ENCODE measurements at places on chromosomes 7 and 10.
A peak's percentile ranks its signal among the peaks of the same experiment; 100 is the strongest.

DNA sequence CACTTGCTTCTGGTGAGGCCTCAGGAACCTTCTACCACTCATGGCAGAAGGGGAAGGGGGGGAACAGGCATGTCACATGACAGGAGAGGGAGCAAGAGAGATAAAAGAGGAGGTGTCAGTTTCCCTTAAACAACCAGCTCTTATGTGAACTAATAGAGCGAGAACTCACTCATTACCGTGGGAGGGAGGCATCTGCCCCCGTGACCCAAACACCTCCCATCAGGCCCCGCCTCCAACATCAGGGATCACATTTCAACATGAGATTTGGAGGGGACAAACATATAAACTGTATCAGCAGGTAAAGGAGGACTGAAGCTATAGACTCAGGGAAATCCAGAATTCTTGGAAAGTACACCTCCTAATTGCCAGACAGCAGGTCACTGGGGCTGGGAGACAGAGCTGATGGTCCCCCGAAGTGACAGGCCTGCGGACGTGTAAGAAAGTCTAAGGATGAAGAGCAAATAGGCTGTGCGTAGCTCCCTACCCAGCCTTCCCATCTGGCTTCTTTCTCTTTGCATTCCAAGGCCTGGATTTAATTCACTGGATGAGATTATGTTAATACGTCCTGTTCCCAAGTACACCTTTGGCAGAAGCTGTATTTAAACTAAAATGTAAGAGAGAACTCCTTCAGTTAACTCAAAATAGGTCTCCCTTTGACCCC, 186.7 kb upstream of the LYZL2 start:
- no peak for DNase-seq

GRCh38 chr10:110514848-110515247, 17.1 kb downstream of the DUSP5 start:
- no peak for DNase-seq

DNA sequence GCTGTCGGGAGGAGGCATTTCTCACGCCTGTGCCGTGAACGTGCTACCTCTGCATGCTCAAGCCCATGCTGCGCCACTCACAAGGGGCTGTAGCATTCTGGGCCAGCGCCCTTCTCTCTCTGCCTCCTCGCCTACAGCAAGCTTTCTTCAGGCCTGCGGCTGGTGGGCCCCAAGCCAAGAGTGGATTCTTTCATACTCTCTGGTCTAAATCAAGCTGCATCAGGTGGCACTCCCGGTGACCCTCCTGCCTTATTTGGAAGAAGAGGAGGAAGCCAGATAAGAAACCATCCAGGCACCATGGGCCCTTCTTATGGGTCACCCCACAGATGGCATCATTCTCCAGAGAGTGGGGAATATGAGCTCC, 86.7 kb upstream of the DUSP5 start:
- DNase-seq: peak; percentile 71

DNA sequence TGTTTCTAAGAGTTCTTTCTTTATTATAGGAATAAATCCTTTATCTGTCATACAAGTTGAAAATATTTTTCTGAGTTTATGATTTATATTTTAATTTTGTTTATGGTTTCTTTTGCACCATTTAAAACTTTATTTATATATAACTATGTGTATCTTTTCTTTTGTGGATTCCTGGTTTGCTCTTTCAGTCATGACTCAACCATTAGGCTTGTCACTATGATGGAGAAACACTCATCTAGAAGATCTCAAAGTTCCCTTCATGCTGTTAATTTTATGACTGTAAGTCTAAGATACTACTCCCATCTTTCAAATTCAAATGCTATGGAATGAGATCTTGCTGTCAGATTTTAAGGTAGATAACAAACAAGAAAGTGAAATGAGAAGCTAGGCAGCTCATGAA, 199.5 kb downstream of the INHBA start:
- DNase-seq: no peak

DNA sequence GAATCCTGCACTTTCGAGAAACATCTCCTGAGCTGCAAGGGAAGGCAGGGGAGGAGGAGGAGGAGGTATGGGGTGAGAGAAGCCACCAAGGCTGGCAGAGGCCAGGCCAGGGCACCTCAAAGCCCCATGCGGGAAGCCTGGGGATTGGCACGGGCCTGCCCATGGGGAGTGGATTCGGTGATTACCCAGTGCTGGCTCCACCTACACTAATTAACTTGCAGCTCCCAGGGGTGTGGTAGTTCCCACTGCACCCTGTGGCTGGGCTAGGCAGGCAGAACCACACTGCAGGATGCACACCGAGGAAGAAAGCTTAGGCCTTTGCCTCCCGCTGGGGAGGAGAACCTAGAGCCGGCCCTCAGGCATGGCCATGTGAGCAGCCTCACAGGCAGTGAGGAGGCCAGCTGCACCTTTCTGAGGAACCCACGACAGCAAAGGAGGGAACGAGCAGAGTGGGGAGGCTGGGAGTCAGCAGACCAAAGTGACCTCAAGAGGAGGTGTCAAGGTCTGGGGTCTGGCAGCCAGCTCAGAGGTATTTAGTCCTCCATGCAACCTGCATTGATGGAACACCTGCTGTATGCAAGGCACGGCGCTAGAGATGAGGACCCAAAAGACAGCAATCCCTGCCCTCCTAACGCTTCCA, 27.2 kb downstream of the GRID1 start:
- DNase-seq: no peak

- DNase-seq: no peak
These were observed 193.5 kb downstream of the MGMT start for GRCh38 chr10:129660569-129660968.

GRCh38 chr10:93071674-93072224, 1.9 kb upstream of the CYP26A1 start:
- no peak for DNase-seq

- no peak for DNase-seq
These were observed 27.3 kb upstream of the CABCOCO1 start for GRCh38 chr10:61635471-61635870.

GRCh38 chr7:21953781-21954180, 8.1 kb upstream of the CDCA7L start:
- DNase-seq: no peak

GRCh38 chr7:116180302-116180701, 30.0 kb upstream of the TES start:
- DNase-seq: no peak

DNA sequence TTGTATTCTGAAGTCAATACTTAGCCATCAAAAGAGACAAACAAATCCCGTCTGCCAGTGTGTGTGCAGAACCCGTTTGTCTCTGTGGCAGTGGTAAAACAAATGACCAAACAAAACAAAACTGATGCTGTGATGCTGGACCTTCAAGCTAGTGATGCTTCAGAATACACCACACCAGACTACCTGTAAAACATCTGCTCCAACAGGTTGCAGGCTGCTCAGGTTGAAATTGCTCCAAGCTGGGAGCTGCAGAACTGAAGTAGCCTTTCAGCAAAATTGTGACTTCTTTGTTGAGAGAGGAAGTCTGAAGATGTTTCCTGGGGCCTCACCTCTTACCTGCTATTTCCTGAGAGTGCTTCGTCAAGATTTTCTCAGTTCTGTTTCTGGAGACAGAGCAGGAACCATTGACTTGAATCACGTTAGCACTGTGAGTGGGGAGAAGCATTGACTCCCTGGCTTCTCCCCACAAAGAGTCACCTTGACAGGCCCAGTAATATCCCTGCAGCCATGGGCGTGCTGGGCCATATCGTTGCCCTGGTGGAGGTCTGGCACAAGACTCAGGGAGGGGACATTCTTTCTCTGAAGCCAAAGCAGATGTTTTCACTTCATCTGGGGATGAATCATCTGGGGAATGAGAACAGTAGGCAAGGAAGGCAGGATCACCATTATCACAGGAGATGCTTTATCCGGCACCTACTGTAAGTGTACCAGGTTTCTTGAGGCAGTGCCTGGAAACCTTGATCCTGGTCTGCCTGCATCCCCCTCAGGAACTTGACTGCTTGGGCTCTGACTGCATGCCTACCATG, 80.2 kb downstream of the RBM20 start:
- DNase-seq: no peak

DNA sequence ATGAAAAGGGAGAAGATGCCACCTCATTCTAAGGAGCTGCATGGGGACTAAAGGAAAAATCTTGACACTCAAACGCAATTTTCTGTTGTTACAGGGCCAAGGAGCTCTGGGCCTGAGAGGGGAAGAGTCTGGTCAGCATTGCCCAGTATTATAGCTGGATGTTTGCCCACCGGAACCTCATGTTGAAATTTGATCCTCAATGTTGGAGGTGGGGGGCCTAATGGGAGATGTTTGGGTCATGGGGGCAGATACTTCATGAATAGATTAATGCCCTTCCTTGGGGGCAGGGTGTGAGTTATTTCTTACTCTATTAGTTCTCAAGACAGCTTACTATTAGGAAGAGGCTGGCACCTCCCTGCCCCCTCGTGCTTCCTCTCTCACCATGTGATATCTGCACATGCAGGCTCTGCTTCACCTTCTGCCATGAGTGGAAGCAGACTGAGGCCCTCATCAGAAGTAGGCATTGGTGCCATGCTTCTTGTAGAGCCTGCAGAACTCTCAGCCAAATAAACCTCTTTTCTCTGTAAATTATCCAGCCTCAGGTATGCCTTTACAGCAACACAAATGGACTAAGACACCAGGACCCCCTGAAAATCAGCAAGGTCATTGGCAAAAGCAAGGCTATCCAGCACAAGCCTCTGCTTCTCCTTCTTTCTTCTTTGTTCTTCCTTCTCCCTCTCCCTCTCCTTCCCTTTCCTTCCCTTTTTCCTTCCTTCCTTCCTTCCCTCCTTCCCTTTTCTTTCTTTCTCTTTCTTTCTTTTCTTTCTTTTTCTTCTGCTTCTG, 15.1 kb downstream of the GCK start:
- DNase-seq: no peak

DNA sequence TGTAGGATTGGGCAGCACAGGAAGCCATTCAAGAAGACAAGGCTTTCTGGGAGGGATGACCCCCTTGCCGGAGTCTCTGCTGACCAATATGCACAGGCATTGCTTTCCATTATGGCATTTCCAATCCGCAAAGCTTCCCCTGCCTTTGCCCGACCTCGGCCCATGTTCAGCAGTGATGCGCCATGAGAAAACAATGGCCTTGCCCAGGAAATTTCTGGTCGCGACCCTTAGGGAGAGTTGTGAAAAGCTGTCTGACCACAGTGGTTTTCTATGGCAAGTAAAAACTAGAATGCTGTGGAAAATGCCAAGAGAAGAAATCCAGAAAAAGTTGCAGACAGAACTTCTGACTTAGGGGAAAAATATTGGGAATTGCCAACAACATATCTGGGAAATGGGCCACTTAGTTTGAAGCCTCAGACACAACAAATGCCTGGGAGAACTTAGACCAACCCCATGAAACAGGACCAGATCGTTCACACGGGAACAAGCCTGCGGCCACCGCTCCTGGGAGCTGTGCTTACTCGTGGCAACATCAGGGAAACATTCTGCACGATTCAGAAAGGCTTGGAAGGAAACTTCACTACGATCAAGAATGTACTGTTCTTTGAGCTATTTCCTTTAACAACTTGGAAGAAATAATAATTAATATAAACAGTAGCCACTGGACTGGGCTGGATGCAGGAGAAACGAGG, 512.4 kb downstream of the TNS3 start:
- no peak for DNase-seq

- DNase-seq: no peak
These were observed 238.9 kb upstream of the ETV1 start for GRCh38 chr7:14228341-14228740.

GRCh38 chr10:128173386-128173785, 47.2 kb upstream of the MKI67 start:
- peak; percentile 14 for DNase-seq

DNA sequence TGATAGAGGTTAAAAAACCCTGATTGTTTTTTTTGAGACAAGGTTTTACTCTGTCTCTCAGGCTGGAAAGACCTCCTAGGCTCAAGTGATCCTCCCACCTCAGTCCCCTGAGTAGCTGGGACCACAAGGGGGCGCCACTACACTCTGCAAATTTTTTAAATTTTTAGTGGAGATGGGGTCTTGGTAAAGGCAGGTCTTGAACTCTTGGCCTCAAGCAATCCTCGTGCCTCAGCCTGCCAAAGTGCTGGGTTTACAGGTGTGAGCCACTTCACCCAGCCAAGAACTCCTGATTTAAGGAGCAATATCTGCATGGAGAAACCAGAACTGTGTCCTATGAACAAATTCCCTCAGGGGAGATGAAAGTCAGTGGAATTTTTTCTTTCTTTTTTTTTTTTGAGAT, 7.3 kb upstream of the KLHDC10 start:
- DNase-seq: no peak

GRCh38 chr10:38157270-38157685, 63.1 kb downstream of the ZNF37A start:
- no peak for DNase-seq

- DNase-seq: no peak
These were observed 316.0 kb upstream of the AOAH start for GRCh38 chr7:37040330-37040729.

DNA sequence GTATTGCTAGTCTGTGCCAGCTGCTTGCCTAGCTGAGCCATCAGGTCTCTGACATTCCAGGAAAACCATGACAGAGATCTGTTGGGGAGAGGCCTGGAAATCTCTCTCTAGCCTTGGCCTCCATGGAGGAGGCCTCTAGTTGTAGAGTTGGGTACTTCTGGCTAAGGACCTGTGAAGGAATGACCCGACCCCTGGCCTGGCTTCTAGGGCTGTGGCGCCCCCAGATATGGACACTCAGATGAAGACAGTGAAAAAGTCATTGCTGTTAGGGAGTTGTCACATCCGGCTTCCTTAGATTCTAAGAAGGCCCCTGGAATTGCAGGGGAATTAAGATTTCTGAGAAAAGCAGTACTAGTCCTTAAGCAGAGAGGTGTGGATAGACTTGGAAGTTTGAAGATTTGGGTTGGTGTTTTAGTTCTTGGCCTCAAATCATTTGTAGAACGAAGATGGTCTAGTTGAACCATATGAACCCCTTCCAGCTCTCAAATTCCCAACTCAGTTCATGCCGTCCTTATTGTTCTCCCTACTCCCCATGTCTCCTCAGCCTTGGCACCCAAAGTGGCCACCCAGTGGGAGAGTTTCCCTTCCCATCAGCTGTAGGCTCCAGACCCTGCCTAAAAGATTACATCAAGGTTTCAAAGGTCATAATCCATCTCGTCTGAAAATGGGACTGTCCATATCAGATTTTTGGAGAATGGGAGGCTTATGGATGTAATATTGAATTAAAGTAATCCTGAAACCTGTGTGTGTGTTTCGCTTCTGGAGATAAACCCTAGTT, 7.0 kb downstream of the HHEX start:
- no peak for DNase-seq

GRCh38 chr7:69445541-69445940, 152.7 kb upstream of the AUTS2 start:
- DNase-seq: no peak

- peak; percentile 60 for DNase-seq
These were observed 25.1 kb upstream of the ZRANB1 start for GRCh38 chr10:124916585-124917427.

Data from HS-27A (cell line).